ENCODE measurements at places on chromosomes 11 and 22.

GRCh38 chr11:72642043-72642883 is 32.0 kb downstream of the PDE2A start:
- DNase-seq: no peak

GRCh38 chr11:120182790-120183491 is 27.9 kb upstream of the OAF start:
- DNase-seq: no peak

GRCh38 chr11:106208760-106209159 is 131.3 kb downstream of the AASDHPPT start:
- DNase-seq: no peak

- DNase-seq: no peak
Observed at GRCh38 chr22:50621948-50622722, 5.8 kb downstream of the ARSA start.

- no peak for DNase-seq
Observed at GRCh38 chr11:6204706-6205105, 651 bp upstream of the C11orf42 start.

DNA sequence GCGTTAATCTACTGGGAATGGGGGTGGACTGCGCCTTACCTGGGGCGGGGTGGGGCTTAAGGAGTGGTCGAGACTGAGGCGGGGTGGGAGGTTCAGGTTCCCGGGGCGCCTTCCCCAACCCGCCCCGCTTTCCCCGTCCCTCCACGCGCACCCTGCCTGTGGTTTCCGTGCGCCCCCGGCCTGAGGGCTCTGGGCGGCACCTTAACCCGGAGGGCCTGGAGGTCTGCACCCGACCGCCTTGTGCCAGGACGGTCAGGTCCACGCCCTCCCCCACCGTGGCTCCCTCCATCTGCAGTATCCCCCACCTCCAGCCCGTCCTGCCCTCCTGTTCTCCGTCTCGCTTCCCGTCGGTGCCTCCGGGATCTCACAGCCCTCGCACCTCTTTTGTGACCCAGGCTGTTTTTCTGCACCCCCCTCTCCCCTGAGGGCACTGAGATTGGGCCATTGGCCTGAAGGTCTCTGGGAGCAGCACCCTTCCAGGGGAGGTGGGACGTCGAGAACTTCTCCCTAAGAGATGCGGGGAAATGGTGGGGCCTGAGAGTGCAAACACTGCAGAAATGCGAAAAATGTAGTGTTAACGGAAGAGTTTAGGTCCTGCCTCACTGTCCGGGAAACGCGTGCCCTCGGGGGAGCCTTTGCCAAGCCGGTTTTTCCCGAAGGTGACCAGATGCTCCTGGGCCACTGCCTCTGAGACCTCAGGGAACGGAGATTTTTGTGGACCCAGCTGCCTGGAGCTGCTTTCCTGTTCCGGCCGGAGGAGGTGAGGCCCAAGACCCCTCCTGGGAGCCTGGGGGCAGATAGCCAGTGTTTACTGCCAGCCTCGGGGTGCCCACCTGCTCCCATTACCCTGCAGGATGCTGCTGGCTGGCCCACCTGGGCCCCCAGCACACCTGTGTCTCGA is 1.2 kb upstream of the ASCL2 start:
- DNase-seq: no peak

GRCh38 chr11:67656278-67656922 is 5.9 kb upstream of the ACY3 start:
- no peak for DNase-seq

DNA sequence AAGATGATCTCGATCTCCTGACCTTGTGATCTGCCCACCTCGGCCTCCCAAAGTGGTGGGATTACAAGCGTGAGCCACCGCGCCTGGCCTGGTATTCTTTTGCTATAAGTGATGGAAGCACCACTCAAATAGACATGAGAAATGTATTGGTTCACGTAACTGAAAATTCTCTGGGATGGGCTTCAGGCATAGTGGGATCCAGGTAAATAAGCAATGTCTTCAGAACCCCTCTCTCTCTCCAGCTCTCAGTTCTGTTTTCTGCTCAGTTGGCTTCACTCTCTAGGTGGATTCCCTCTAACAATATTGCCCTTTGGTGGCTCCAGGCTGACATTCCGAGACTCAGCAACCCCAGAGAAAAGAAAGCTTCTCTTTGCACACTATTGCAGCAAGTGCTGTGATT is 889 bp upstream of the LHFPL7 start:
- DNase-seq: no peak

DNA sequence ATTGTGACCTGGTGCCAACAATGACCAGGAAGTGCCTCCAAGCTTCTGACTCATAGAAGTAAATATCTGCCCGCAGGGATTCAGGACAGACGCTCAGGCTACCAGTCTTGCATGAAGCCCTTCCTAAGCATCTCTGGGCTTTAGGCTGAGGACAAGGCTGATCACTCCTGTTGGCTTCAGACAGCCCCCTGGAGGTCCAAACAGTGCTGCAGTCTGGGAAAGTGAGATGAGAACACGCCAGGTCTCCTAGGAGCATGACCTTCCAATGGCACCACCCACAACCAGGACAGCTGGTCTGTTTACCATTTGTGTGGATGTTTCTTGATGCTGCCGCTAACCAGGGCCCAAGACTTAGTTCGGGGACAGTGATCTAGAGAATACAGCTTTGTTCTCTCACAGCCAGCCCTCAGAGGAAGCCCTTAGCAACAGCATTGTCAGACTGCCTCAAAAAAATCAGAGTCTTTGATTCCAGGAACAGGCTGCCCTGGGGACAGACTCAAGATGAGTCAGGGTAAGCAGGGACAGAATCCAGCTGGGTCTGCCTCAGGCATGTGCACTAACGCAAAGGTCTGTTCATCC is 111.2 kb downstream of the ZNF280B start:
- no peak for DNase-seq

GRCh38 chr22:16915701-16916100 is 90.5 kb upstream of the XKR3 start:
- DNase-seq: no peak

DNA sequence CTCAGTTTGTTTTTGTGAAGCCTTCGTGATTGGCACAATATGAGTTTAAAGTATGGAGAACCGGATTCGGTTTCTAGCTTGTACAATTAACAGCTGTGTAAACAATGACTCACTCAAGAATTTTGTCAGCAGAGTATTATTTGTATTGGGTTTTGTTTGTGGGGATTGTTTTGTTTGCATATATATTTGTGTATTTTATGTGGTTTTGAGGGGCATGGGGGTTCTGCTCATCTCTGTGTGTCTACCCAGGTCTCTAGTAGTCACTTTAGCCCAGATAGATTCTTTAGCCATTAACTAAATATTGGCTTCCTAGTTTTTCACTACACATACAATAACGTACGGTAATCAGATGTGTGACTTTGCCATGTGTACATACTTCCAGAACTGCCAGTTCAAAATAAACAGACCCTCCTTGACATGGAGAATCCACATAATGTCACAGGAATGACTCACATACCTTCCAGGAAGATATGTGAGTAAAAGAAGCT is 7.5 kb upstream of the MS4A7 start:
- DNase-seq: no peak

- DNase-seq: no peak
Observed at GRCh38 chr11:114226356-114226755, 69.8 kb upstream of the NNMT start.

DNA sequence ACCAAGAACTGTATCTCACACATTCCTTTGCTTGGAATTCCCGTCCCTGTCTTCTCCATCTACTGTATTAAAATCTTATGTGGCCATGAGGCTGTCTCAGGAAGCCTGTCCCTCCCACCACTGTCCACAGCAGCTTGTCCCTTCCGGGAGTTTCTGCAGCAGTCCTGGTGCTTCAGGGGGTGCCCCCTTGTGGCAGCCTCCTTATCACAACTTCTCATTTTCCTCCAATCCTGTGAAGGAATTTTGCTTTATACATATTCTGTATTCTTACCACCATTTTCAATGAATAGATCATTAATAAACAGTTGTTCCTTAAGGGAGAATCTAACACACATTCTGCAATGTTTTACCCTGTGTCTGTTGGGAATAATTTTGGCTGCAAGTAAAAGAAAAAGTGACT is 220.4 kb upstream of the RAG2 start:
- no peak for DNase-seq

DNA sequence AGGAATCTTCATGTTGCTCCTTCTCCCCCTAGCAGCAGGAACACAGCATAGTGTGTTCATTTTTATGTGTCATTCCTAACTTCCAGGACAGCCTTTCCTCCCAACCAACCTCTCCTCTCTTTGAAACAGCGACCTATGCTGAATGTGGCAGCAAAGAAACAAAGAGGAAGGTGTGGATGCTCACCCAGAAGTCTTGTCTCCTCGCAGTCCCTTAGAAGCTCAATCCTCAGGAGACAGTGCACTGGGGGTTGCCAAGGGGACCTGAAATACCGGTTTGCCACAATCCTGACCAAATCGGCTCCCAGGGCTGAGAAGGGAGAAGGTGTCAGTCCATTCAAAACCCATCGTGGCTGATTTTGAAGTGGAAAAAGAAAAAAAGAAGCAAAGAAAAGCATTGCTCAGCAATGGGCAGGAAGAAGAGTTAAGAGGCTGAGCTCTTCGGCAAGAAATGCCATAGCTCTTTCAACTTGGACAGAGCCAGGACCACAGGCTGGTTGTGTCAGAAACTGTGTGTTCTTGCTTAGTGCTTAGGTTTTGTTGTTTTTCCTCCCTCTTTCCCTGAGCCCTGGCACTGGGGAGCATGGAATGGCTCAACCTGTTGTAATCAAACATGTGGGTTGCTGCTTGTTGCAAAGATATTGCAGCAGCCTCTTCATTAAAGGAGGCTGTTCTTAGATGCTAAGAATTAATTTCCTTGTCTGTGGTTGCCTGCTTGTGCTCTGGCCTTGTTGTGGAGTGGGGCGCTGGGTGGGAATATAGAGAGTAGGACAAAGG is 30.4 kb upstream of the TENM4 start:
- no peak for DNase-seq

DNA sequence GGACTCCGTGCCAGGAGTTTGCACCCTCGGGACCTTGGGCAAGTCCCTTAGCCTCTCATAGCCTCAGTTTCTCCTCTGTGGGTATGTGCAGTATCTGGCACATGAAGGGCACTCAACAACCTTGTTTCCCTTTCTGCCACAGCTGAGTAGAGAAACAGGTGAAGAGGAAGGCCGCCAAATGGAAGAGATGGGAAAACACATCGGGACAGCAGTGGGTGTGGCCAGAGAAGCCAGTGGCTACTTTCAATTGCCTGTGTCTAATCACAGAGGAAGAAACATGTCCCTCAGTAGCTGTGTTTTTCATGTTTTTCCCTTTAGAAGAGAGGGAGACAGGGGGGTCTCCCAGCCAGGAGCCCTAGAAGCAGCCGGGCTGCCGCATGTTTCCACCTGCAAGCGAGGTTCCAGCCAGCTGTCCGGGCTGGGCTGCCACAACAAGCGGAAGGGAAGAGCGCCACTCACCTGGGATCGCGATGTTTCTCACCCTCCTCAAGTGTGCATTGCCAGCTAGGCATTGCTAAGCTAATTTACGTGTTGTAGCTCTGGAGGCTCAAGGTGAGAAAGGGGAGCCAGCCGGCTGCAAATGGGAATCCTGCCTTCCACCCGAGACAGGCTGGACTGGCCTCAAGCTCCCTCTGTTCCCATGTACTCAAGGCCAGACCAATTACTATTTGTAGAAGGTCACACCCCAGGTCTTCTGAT is 16.7 kb downstream of the ASPHD2 start:
- no peak for DNase-seq

DNA sequence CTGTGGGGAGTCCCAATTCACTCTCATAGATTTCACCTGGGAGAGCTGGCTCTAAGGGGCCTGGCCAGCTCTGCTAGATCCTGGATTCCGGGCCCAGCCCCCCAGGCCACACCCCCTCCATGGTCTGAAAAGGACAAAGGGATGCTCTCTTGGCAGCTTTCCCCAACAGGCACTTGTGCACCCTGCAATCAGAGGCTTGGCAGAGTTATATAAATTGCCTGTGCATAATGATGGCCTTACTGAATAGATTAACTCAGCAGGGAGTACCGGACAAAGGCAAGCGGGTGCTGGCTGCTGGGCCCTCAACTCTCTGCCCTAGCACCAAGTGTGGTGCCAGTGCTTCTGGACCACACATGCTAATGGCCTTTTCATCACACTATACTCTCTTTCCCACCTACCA is 461.6 kb downstream of the BUD13 start:
- no peak for DNase-seq

- no peak for DNase-seq
Observed at GRCh38 chr22:27546157-27546935, 255.2 kb downstream of the MN1 start.

DNA sequence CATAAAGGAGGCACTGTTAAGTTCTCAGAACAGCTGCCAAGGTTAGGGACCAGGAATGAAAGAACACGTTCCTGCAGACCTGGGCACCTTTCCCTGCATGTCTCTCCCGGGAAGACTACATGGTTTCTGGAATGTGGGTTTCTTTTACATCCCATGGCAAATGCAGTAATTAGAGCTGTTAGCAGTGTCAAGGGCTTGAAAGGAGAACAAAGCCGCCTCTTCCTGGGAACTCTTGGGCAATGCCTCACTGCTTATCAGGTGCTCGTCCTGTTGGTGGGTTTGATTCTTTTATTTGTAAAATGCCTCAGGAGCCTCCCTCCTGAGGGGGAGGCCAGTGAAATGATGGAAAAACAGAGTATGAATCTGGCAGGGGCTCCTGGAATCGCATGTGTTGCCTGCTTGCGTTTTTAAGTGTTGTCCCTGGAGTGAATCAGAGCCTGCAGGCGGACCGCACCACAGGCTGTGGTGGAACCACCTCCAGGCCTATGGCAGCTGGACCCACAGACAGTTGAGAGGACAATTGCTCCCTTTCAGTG is 723 bp upstream of the C22orf31 start:
- DNase-seq: no peak

DNA sequence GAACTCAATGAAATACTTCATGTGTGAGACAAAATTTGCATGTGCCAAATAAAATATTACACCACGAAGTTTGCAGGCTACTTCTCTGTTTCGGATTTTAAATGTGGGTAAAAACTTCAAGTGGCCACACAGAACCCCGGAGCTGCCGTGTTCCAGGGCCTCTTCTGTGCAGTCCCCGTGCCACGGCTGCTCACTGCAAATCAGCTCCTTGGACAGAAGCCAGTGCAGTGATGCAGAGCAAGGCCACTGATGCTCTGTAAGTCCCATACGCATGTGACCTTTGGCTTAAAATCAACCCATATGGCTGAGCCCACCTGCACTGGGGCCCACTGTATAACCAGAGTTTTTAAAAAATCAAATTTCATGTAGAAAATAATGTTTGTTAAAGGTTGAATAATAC is 1309.4 kb downstream of the TBC1D22A start:
- DNase-seq: no peak

GRCh38 chr22:48037618-48038017 is 1275.2 kb downstream of the TBC1D22A start:
- DNase-seq: no peak

GRCh38 chr11:116972691-116973090 is 125.5 kb downstream of the SIK3 start:
- no peak for DNase-seq

GRCh38 chr11:14358729-14359439 is at the start of gene RRAS2:
TSS of gene RRAS2 (minus strand) at chr11:14359183. CDS start at chr11:14358870, 313 bp downstream.
- DNase-seq: peak; percentile 60

- no peak for DNase-seq
Observed at GRCh38 chr22:30238136-30238535, 8.4 kb downstream of the LIF start.

- DNase-seq: no peak
Observed at GRCh38 chr22:32926600-32926999, 125.1 kb downstream of the TIMP3 start.
